ENCODE measurements at places on chromosomes 4 and X.

- peak; percentile 17 for DNase-seq
Observed at GRCh38 chrX:84046403-84046984, 141.5 kb downstream of the RPS6KA6 start.

DNA sequence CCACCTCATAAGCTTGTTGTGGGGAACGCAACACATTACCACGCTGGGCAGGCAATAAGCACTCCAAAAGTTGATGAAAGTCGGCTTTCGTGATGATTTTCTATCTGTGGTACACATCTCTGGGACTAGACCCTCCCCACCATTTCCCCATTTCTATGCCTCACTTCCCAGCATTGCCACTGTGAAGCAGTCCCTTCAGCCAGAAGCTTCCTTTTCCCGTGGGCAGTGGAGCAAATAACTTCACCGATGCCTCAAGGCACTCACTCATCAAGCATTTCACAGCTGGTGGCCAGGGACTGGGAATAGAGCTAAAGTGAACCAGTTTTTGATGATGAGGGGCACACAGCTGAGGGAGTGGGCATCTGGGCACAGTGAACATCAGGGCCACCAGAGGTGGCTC is 18.9 kb downstream of the C4orf50 start:
- no peak for DNase-seq

- peak; percentile 47 for DNase-seq
Observed at GRCh38 chr4:173169428-173170181, 994 bp downstream of the GALNT7 start.

GRCh38 chr4:8866828-8867623 is 4.6 kb downstream of the HMX1 start:
- no peak for DNase-seq

DNA sequence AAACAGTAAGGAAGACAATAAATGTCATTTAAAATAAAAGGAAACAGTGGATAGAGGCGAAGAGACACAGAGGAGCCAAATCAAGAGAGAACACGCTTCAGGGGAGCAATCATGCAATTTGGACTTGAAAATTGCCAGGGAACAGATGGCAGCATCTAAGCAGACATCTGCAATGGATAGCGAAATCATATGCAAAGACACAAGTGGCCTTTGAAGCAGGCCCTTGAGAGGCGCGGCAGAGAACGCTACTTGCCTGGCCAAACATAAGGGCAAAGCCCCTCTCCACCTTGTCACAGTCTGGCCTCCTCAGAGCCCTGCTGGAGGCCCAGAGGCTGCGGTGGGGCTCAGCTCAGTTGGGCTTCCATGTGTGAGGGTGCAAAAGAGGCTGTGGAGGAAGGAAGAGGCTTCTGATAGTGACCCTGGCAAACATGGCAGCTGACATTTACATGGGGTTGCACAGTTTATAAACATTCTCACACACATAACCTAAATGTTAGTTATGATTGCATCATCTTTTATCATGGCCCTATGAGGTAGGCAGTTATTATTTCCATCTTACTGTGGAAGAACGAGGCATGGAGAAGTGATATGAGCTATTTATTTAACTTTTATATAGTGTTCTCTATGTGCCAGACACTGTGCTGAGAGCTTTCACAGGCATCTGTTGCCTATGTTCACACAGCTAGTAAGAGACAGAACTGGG is 18.3 kb downstream of the ADGRG4 start:
- no peak for DNase-seq

DNA sequence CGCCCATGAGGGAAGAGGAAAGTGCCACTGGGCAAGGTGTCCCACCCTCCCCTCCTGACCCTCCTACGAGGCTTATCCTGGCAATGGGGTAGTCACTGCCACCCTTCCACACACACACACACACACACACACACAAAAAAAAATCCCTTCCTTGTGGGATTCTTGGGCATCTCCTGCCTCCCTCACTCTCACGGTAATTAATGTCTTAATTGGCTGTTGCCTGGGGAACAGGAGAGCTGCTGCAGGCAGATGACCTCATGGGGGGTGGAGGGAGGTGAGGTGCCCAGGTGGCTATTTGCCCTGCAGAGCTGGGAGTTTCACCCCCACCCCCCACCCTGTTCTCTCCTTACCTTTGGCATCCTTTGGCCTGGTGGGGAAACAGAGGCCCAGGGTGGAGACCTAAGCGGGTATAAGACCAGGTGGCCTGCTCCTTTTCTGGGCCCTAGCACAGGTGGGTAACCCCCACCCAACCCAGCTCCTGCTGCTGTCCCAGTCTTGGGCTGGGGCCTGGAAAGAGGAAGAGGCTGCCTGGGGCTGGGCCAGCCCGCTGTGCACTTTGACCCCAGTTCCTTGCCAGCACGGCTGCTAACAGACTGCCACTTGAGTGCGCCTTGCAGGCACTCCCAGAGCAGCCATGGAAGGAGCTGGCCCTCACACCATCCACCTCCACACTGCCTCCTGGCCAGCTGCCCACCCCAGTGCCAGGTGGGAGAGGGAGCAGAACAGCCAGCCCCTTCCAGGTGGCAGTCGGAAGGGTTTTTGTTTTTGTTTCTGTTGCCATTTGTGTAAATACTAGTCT is 12.6 kb downstream of the EFNB1 start:
- DNase-seq: no peak

GRCh38 chrX:47843363-47843762 is 6.7 kb downstream of the ZNF81 start:
- peak; percentile 11 for DNase-seq

- no peak for DNase-seq
Observed at GRCh38 chr4:66974665-66975064, 570.6 kb downstream of the CENPC start.

DNA sequence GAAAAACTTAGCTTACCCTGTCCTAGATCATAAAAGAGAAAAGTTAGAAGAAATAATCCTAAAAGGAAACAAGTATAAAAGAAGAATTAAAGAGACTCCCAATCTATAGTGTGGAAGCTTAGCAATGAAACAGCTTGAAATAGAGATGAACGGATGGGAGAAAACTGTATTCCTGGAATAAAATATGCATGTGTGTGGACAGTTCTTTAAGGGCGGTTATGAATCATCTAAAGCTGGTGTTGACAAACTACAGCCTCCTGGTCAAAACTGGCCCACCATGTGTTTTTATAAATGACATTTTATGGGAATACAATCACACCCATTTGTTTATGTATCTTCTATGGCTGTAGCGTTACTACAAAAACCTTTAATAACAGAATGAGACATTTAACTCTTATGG is 69.4 kb downstream of the OR13H1 start:
- DNase-seq: no peak

DNA sequence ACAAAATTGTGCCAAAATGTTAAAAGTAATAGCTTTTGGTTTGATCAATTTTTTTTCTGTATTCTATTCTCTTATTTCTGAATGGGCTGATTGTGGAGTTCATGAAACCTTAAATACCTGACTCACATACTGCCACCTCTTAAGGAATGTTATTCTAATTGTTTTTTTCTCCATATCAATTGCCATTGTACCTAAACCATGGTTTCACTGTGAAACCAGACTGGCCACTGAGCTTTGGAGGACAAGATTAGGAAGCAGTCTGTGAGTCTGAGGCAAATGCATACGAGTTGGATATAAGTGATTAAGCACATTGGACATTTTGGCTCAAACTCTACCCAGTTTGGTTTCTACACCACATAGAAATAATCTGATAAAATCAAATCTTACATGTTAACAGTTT is 184.0 kb downstream of the IQCM start:
- DNase-seq: no peak

GRCh38 chr4:157220371-157220881 is at the start of gene GRIA2:
Gene GRIA2, plus strand, starts transcription at chr4:157220728. Its CDS starts 315 bp downstream, at chr4:157221043.
- peak; percentile 45 for DNase-seq

- no peak for DNase-seq
Observed at GRCh38 chr4:7364979-7365378, 69.8 kb downstream of the PSAPL1 start.

- no peak for DNase-seq
Observed at GRCh38 chrX:55011294-55011693, 11.1 kb downstream of the APEX2 start.

GRCh38 chr4:182318256-182318655 is 75.1 kb downstream of the TENM3 start:
- DNase-seq: peak; percentile 59

DNA sequence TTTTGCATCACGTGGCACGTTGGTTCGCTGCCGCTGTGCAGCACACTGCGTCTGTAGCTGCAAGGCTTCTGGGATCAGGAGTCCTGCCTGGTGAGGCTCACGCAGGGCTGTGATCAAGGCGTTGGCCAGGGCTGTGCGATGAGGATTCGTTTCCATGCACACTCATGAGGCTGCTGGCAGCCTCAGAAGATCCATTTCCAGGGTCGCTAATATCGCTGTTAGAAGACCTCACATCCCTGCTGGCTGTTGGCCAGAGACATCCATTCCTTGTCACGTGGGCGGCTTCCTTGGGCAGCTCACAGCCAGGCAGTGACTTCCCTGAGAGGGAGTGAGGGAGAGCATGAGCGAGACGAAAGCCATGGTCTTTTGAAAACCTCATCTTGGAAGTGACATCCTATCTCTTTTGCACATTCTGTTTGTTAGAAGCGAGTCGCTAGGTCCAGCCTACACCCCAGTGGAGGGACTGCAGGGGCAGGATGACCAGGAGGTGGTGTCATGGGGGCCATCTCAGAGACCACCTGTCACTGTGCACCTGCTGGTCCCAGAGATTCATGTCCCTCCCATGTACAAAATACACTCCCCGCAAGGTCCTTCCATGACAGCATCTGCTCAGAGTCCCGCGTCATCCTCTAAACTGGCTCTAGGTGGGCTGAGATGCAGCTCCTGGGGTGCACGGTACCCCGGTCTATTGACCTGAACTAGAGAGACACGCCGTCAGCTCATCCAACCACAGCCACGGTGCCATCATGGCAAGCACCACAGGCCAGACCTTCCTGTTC is 12.2 kb downstream of the RGS12 start:
- DNase-seq: peak; percentile 28

DNA sequence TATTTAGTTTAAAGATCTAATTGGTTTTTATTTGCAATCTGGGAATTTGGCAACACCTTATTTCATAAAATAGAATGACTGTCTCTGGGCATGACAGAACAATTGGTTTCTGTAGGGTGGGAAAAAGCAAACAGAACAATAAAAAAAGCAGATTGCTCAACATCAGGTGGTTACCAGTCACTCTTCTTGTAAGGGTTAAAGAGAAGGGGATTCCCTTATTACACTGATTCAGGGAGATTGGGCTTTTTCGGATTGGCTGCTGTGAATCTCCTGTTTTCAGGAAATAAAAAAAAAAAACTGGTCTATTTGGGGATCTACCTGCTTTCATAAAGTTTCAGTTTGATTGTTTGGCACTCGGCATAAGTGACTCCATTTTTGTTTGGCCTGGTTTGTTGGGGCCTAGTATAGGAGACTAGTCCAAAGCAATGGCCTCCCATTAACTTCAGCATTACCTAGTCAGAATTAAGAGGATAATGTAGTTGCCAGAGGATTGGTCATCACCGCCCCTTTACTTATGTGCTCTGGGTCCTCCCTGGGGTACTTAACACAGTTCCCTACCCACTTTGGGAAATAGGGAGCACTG is 380.5 kb downstream of the IDS start:
- no peak for DNase-seq

- no peak for DNase-seq
Observed at GRCh38 chr4:56659946-56660345, 21.1 kb downstream of the HOPX start.

DNA sequence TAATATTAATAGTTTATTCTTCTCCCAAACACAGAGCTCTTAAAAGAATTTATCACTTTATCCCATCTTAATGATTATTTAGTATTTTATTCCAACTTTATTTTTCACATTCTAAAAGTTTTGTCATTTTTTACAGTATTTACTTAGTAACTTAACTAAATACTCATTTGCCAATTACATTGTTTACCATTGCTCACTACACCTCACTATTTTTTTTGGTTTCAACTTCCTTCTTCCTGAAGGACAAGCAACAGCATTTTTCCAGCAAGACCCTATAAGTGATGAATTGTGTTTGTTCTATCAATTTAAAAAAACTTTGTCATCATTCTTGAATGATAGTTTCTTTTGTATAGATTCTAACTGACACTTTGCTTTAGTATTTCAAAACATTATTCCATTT is 19.4 kb upstream of the SRD5A3 start:
- DNase-seq: no peak

- DNase-seq: peak; percentile 39
Observed at GRCh38 chr4:8568068-8568668, 12.0 kb upstream of the GPR78 start.

DNA sequence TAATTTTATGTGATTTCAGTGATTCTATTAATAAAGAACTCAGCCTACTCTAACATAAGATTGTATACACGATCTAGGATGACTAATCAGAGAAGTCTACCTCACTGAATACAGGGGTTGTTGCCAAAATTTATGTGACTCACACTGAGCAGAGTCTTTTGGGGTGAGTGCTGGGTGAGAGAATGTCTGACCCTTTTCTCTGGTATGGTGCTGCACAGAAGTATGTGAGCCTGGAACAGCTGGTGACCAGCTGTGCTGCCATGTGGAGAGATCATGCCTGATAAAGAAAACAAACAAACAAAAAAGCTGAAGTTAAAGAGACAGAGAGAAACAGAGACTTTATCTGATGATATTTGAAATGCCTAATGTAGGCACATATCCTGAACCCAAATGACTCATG is 618.1 kb upstream of the GRIA3 start:
- DNase-seq: peak; percentile 86

All from amniotic epithelial cell (primary cell).